ENCODE measurements at places on chromosomes 2 and 18.

GRCh38 chr2:40410695-40411094 is 41.2 kb downstream of the SLC8A1 start:
- DNase-seq, result no peak

GRCh38 chr2:9488583-9489547 is 14.5 kb downstream of the IAH1 start:
- no peak for DNase-seq

GRCh38 chr2:179263015-179263414 is 1.6 kb downstream of the SESTD1 start:
- no peak for DNase-seq

GRCh38 chr2:128442891-128443302 is 124.2 kb upstream of the HS6ST1 start:
- DNase-seq, result no peak

GRCh38 chr2:119249855-119250717 is 26.5 kb downstream of the STEAP3 start:
- no peak for DNase-seq

- no peak for DNase-seq
Observed at GRCh38 chr2:46187112-46187618, 110.0 kb upstream of the EPAS1 start.

DNA sequence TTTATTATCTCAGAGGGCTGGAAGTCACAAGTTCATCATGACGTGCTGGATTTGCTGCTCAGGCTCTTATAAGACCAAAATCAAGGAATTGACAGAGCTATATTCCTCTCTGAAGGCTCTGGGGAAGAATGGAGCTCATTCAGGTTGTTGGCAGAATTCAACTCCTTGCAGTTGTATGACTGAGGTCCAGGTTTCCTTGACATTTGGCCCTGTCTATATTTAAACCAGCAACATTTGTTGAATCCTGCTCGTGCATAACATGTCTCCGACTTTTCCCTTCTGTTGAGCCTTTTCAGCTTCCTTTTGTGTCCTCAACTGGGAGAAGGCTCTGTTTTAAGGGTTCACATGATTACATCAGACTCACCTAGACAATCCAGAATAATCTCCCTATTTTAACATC is 203.4 kb downstream of the PDE11A start:
- DNase-seq, result no peak

- no peak for DNase-seq
Observed at GRCh38 chr18:62264984-62265383, 60.1 kb upstream of the TNFRSF11A start.

- no peak for DNase-seq
Observed at GRCh38 chr2:31002537-31003150, 135.6 kb downstream of the GALNT14 start.

- no peak for DNase-seq
Observed at GRCh38 chr2:98522854-98523253, 78.2 kb downstream of the INPP4A start.

- DNase-seq, result no peak
Observed at GRCh38 chr2:188623995-188624643, 332.4 kb downstream of the GULP1 start.

GRCh38 chr2:168155046-168155445 is 92.3 kb downstream of the STK39 start:
- DNase-seq, result no peak

GRCh38 chr2:198316852-198317396 is 512.5 kb downstream of the PLCL1 start:
- DNase-seq, result no peak

DNA sequence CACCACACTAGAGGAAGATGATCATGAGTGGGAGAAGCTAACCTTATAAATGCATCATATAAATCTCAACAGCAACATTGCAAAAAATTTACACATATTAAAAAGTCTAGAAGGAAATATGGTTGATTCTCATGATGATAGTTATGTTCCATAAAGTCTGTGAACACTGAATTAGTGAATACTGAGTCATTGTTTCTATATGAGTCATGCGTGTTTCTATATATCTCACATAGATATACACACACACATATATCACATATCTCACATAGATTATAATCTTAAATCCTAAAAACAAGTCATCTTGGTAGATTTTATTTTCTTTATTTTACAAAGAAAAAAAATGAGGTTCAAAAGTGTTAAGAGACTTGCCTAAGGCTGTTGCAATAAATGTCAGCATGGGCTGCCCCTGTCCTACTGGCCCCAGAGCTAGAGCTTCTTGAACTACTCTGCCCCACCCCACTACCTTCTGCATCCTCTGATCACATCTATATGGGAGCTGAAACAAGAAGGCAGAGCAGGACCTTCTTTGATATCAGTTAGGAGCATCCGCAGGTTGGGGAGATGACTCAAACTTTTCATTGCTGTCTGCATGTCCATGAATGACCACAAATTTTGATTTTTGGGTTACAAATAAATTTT is 81.8 kb upstream of the ADAM23 start:
- DNase-seq, result no peak

DNA sequence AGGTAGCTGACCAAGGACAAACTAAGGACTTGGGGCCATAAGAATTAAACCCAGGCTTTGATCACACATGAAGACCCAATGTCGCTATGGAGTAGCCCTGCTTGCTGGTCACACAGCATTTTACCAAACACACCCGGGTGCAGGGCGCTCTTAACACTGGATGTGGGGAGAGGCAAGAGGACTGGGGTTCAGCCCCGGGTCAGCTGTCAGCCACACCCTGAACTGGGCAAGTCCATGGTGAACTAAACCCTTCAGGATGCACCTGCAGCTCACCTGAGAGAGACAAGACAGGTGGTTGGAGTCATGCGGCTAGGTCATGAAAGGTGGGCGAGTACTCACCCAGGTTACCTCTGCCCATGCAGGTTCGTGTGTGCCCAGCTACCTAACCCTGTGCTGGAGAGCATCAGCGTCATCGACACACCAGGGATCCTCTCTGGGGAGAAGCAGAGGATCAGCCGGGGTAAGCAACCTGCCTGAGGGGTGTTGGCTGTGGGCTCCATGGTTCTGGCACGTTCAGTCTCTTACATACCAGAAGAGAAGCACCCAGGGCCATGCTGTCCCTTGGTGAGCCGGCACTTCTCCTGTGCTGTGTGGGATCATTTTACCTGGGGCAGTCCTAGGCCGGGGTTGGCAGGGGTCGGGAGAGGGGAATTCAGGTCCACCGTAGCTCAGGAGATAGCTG is 15.2 kb downstream of the EHD3 start:
- DNase-seq, result no peak

DNA sequence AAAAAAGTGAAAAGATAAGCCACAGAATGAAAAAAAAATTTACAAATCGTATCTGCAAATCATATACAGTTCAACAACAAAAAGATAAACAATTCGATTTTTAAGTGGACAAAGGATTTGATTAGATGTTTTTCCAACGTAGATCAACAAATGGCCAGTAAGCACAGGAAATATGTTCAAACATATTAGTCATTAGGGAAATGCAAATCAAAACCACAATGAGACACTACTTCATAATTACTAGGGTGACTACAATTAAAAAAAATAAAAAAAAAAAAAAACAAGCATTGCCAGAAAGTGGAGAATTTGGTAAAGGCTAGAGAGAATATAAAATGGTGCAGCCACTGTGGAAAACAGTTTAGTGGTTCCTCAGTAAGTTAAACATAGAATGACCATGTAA is 38.3 kb upstream of the RNU4ATAC start:
- no peak for DNase-seq

DNA sequence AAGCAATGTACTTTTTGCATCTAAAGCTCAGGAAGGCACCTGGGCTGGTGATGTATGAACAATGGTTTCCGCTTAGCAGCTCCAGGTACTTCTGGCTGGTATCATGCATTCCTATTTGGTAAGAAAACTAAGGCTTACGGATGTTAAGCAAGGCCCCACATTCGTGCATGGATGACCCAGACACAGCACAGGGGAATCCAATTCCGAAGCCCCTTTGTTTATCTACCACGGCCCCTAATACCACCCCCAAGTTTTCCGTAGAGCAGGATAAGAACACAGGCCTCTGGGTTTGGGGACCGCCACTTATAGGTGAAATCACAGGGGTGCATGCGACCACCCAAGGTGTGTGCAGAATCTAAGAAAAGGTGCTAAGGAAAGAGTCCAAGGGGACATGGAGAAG is 192.1 kb upstream of the ID2 start:
- no peak for DNase-seq

DNA sequence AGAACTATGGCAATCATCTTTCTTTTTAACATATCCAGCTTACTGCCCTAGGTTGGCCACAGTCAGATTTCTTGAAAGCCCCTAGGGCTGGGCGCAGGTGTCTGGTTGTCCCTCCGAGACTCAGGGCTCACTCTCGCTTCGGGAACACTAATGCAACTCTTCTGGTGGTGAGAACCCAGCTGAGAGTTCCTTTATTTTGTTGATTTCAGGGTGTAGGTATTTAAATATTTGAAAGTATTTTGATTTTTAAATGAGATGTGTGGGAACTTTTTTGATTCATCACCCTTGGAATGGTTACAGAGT is 40.7 kb downstream of the INPP4A start:
- no peak for DNase-seq

DNA sequence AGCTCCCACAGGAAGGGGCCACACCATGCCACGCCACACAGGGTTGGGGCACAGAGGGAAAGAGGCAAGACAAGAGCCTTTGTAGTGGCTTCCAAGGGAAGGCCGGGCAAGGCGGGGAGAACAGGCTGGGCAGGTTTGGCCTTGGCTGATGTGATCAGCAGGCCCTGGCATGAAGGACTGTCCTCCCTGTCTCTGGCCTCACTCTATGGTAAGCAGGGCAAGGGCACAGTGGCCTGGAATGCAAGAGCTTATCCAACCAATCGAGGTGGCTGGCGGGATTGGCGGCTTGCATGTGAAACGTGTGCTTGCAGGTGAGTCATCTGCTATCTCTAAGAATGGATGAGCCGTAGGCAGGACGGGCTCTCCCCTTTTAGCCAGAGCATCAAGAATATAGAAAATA is 6.4 kb upstream of the ATP9B start:
- DNase-seq, result no peak

- DNase-seq, result no peak
Observed at GRCh38 chr2:111688482-111688881, 195.5 kb downstream of the ANAPC1 start.

- DNase-seq, result no peak
Observed at GRCh38 chr18:7904529-7904928, 337.4 kb downstream of the PTPRM start.

- no peak for DNase-seq
Observed at GRCh38 chr2:118133916-118134315, 45.6 kb downstream of the INSIG2 start.

DNA sequence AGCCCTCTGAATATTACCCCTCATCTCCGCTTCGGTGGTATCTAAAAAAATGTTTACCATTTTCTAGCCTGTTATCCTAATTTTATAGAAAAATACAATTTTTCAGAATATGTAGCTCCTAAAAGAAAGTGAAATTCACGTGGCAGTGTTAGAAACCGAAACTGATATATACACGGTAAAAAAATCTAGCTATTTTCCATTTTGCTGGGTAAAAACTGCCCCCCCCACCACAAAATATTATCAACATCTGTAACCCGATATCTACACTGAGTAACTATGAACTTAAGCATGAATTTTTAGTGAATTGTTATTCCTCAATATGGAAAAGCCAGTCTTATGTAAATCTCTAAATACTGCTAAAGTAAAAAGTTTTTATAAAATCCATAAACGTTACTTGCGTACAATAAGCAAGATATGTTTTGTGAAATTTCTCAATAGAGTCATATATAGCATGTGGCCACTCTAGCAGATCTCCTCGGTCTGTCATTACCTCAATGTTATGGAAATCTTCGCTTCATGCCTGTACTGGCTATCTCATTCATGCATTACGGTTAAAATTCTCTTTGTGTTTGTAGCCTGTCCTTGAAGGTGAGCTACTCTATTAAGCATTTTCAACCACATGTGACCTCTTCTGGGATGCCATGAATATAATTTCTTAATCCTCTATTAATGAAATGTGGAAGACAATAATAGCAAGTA is 524.2 kb downstream of the TRIB2 start:
- DNase-seq, result no peak

DNA sequence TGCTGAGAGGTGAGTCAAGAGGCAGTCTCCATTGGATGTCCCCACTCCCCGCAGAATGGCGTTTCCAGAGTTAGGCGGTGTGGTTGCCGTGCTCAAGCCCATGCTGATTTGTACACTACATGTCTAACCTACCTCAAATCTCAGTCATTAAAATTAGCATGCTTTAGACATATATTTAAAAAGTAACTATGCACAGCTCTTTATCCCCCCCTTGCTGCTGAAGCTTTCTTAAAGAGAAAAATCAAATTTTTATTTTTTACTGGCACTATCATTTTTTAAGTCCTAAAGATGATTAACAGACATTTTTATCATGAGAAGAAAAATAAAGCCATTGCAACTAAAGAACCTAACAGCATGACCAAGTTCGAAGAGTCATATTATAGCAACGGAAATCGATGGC is 42.9 kb downstream of the BOLA3 start:
- DNase-seq, result no peak

- DNase-seq, result no peak
Observed at GRCh38 chr2:39409697-39410389, 27.2 kb downstream of the MAP4K3 start.

DNA sequence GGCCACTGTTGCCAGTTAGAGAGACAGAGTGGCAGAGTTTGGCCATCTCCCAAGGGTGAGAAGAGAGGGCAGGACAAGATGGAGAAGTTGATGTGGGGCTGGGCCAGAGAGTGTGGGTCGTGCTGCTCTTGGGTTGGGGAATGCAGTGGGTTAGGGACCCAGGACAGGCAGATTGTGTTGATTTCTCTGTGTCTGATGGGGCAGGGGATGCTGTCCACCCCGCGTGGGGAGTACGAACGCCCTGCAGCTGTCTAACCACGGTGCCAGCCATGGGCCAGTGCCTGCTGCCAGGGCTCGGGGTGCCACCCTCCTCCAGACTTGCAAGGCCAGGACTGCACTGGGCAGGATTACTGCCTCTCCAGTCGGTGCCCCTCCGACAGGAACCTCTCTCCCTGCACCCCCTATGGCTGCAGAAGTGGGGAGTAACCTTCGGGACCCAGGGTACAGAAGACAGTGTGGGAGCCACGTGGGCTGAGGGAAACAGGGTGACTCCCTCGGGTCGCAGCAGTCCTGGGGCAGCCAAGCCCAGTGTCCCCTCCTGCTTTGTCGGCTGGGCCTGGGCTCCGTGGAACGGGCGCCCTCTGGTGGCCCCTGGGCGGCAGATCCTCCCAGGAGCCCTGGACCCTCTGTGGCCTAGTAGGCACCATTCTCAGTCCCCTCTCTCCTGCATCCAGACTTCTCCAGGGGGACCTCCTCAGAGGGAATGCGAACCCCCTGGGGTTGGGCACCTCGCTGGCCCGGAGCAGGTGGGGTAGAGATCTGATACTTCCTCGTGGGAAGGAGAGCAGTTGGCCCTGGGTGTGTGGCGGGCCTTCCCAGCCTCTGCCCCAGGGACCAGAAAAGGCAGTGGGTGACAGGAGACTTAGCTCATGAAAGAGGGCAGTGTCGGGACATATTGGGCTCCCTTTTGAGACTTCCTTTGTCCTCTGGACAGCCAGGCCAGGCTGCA is 2.7 kb downstream of the GPC1 start:
- peak; percentile 34 for DNase-seq
